ENCODE measurements at places on chromosomes 2 and 18.

DNA sequence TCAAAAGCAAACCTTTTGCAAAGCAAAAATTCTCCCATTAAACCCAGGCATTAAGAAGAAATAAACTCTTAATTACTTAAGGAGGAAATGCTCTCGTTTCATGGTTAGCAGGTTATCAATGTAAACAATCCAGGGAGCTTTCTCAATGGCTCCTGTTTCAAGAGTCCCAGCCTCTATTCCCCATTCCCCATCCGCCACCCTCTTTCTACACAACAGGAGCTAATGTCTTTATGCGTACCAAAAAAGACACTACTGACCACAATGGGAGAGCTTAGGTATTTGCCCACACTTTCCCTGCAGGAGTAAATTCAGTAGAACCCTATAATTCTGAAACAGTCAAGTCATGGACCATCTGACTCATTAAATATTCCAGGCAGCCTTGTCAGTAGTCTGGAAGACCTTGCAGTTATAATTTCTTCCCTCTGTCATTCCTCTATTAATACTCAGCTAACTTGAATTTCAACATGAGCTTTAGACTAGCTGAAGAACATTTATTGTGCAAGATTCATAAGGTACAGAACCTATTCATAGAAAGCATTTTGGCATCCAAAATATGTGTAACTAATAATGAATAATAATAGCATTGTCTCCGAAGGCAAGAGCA lies 48.6 kb downstream of the SLC8A1 start:
- no peak for DNase-seq

DNA sequence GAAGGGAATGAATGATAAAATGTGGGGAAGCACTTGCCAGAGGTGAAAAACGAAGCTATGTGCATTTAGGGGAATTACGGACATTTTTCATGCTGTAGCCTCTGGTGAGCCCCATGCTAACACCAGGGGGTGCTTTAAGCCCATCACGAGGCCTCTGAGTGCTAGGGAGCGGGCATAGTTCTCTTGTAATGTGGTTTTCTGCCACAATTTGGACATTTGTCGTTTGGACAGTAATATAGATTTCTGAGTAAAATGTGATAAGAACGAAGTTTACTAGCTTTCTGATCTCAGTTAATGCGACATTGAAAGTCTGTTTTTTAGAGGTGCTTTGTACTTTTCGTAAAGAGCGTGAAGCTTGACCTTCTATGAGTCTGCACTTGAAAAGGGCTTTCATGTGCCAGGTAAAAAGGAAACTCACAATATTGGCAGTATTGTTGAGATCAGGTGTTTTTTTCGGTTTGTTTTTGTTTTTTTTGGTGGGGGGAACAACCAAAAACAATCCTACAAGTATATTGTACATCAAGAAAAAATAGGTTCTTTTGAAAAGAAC lies 50.6 kb downstream of the TRAF3IP1 start:
- DNase-seq: no peak

DNA sequence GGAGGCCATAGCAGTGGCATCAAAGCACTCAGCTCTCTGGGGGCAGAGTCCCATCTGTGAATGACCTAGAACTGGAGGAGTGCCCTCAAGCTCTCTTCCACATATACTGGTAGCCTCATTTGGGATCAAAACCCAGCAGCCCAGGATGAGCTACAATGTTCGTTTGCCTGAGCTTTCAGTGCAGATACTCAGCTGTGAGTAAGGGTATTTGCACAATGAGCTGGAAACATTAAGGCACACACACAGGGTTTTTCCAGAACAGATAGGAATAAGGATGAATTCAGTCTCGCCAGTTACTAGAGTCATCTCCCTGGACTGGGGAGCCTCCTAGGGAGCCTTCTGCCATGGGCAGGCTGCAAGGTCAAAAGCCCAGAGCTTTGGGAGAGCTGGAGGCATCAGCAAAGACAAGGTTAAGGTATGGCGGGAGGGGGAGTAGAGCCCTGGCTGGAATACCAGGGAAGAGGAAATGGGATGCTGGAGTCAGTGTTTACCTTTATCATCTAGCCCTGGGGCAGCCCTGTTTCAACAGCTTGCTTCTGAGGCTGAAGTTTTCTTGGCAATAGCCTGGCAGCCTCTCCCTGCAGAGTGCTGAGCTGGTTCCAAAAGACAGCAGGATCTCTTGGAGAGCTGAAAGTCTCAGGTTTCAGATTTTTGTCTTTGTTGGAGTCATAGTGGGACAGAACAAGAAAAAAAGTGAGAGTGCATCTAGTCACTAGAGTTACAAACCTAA lies 187.7 kb downstream of the LOXHD1 start:
- DNase-seq: no peak

GRCh38 chr2:157761520-157761919 lies 114.6 kb downstream of the ACVR1 start:
- no peak for DNase-seq

DNA sequence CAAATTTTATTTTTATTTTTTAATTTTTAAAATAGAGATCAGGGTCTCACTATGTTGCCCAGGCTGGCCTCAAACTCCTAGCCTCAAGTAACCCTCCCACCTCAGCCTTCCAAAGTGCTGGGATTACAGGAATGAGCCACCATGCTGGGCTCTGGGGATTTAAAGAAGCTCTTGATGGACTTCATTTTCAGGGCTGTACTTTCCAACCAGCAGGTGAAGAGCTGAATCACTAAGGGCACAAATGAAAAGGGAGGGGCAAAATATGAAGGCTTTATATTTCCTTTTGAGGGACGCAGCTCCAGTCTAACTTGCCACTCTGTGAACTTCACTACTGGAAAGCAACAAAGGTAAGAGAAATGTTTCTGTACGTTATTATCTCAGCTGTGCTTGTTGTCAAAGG lies at the start of gene SERPINB11:
Gene SERPINB11, plus strand, starts transcription at position 301 of the 400 bp plus-strand sequence. CDS start 7,234 bp downstream, outside the sequence.
- no peak for DNase-seq
